PC-9 (cell line): ENCODE measurements at places on chromosomes 11 and 22. TPM values are rescaled to one million over a fixed set of nuclear protein-coding genes. Genes with fewer than 3 reads are reported as not detected.

Gene UBQLN3
- total RNA-seq: not detected in 2 replicates

Gene SYCE3
- total RNA-seq: not detected in 2 replicates

Gene MYBPC3
- total RNA-seq: not detected in 2 replicates

Gene UBE4A
- 24.9 and 30.9 TPM in 2 replicates for total RNA-seq

GRCh38 chr22:22342697-22343580, 98.4 kb downstream of the VPREB1 start:
- no peak overlapping the region for H3K4me3 ChIP-seq
- no peak overlapping the region for H3K27ac ChIP-seq
- H3K27me3 ChIP-seq: peaks cover 17% of the 10 kb centered on the region; the same call in 1 of the 2 replicates
- no peaks in the 10 kb centered on the region for H3K4me1 ChIP-seq
- no peaks in the 10 kb centered on the region for H3K36me3 ChIP-seq

- H3K36me3 ChIP-seq: no peaks in the 10 kb centered on the region
- no peaks in the 10 kb centered on the region for H3K27me3 ChIP-seq
- H3K4me3 ChIP-seq: no peak overlapping the region
- no peak overlapping the region for H3K27ac ChIP-seq
- no peaks in the 10 kb centered on the region for H3K4me1 ChIP-seq
Observed at GRCh38 chr22:30998329-30998728, 29.3 kb downstream of the TUG1 start.
